ENCODE measurements at places on chromosomes 2 and 18.

DNA sequence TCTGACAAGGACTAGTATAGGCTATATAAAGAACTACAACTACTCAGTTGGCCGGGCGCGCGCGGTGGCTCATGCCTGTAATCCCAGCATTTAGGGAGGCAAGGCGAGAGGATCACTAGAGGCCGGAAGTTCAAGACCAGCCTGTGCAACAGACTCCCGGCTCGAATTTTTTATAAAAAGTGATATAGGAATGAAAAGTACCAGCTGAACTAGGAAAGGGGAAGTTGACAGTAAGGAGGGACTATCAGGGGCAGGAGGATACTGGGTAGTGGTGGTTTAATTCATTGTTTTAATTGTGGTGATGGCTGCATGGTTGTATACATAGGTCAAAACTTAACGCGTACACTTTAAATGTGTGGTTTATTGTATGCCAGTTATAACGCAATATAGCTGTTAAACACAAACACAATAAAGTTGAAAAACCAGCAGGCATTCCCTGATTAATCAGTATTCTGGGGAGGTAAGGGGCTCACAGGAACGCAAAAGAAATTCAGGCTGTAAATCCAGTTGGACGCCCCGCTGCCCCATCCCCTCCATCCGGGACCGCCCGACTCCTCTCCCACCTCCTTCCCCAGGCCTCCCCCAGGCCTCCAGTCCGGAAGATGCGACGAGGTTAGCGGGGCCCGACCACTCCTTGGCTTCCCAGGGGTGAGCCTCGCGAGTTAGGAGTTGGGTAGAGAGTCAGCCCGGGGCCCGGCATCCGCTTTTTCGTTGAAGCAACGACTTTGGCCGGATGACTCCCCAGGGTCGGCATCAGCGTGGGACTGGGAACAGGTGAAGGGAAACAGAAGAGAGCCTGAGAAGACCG lies 746 bp upstream of the POLR1B start:
- DNase-seq: peak; percentile 70

GRCh38 chr2:209696836-209697711 lies 74.6 kb upstream of the UNC80 start:
- DNase-seq: no peak

- no peak for DNase-seq
These were observed 33.8 kb upstream of the NFATC1 start for GRCh38 chr18:79361766-79362522.

DNA sequence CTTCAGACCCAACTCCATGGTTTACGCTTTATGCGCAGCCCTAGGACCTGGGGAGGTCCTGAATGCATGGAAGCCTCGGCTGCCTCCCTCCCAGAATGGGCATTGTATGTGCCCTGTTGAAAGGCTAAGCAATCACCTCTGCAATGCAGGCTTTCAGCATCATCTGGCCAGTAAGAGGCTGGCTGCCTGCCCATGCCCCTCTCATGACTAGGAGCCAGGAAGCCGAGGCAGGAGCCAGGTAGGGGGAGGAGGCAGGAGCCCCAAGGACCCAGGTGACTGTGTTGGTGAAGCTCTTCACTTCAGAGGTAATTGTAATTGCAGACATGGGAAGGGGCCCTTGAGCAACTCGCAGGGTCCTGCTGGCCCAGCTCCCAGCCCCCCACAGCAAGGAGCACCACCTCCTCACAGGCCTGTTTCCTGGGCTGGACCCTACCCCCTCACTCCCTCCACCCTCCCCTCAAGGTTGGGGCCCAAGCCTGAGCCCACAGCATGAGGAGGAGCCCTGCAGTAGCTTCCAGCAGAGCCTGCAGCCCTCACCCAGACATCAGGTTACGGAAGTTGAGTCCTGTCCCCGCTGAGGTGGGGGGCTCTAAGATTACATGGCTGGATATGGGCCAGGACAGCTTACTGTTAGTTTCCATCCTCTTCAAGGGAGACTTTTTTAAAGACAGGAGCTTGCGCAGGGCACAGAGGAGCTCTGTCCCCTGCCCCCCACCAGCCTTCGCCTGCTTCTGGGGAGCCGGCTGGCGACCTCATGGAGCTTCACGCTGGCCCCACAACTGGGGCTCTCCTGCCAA lies 21.9 kb downstream of the CRACDL start:
- DNase-seq: peak; percentile 30

DNA sequence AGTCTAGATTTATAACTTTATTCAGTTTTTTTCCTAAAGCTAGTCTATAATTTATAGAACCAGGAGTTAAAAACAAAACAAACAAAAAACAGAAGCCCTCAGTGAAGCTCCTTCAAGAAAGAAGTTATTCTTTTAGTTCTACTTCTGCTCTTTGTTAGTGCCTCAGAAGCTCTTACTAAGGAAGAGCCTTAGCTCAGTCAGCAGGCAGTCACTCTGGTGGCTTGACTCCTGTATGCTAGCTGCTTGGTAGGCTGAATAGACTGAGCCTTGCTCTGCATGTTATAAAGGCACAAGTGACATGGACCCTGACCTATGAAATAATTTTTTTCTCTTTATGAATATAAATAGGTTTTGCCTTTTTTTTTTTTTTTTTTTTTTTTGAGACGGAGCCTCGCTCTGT lies 24.8 kb downstream of the NCOA1 start:
- DNase-seq: no peak

DNA sequence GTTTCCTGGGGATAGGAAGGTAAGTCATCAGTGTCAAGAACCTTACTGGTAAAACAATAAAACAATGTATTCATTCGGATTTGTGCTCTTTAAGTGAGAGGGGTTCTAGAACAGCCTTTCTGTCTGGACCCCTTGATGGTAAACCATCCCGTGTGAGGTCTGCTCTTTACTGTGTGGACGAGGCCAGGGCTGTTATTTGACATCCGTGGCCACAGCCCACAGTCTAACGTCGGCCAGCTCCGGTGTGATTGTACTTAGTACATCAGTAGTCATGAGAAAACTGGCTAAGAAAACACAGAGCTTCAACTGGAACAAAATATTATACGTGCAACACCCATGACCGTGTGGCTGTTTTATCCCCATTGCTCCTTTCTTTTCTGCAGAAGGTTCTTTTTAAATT lies 62.0 kb downstream of the SLC35F5 start:
- no peak for DNase-seq

GRCh38 chr18:74832999-74833398 lies 235.3 kb downstream of the ZNF407 start:
- DNase-seq: no peak

GRCh38 chr2:68171684-68172083 lies 14.0 kb downstream of the PNO1 start:
- no peak for DNase-seq

DNA sequence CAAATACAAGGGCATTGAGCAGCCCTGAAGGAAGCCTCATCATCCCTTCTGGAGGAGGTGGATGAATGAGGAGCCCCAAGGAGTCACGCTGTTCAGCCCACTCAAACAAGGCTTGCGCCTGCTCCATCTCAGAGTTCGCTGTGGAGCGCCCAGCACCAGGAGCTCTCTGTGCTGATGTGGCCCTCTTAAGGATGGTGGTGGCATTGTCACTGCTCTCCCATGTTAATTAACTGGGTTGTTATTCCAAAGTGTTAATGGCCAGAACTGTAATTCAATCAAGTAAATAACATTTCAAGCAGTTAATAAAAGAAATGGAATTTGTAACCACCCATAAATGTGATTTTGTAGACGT lies 726.0 kb upstream of the RAB6C start:
- DNase-seq: peak; percentile 22

- DNase-seq: peak; percentile 25
These were observed 212.4 kb downstream of the RPIA start for GRCh38 chr2:88903749-88904353.

DNA sequence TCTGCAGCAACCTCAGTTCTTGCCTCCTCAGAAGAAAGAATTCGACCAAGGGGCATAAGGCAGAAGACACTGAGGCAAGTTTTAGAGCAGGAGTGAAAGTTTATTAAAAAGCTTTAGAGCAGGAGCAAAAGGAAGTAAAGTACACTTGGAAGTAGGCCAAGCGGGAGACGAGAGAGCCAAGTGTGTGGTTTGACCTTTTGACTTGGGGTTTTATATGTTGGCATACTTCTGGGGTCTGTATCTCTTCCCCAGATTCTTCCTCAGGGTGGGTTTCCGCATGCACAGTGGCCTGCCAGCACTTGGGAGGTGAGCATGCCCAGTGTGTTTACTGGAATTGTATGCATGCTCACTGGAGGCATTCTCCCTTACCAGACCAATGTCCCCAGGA lies 59.3 kb upstream of the ANKRD44 start:
- DNase-seq: peak; percentile 60

GRCh38 chr2:41829052-41829451 lies 218.8 kb upstream of the PKDCC start:
- DNase-seq: no peak

GRCh38 chr2:168529900-168530561 lies 74.0 kb downstream of the CERS6 start:
- no peak for DNase-seq

GRCh38 chr18:58249712-58250111 lies 205.7 kb downstream of the NEDD4L start:
- DNase-seq: no peak

- no peak for DNase-seq
These were observed 19.3 kb downstream of the GALM start for GRCh38 chr2:38685116-38685735.

- DNase-seq: no peak
These were observed 869.2 kb downstream of the BCL11A start for GRCh38 chr2:59684116-59684770.

GRCh38 chr2:26359886-26360473 lies 13.4 kb upstream of the ADGRF3 start:
- no peak for DNase-seq

GRCh38 chr2:101007415-101008345 lies 5.6 kb downstream of the RPL31 start:
- no peak for DNase-seq

DNA sequence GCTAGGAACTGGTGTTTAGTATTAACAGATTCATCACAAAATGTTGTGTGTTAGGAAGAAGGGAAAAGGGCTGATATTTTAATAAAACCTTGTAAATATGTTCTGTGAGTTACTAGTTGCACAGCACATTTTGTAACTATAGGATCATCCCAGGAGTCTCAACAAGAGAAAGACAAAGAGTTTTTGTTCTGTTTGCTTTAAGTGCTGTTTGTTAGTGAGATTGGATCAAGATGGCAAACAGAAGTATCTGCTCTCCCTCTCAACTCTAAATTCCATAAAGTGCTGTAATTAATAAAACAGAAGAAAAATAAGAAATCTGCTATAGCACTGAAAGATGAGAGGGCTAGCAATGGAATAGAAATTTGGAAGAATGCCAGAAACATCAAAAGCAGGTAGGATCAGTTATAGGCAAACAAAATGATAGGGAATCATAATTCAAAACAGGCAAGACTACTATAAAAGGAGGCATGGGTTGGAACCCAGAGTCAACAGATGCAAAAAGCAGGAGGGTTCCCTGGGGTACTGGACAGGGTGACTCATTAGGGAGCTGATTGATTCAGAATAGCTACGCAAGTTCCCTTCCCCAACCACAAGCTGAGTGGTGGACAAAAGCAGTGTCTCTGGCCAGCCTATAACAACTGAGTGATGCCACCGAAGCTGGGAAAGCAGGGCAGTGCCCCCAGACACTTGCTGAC lies 75.8 kb downstream of the DYNC1I2 start:
- DNase-seq: no peak

GRCh38 chr2:147824620-147825019 lies 20.2 kb upstream of the ACVR2A start:
- DNase-seq: no peak

- no peak for DNase-seq
These were observed 1304.9 kb downstream of the DSC3 start for GRCh38 chr18:29737620-29738019.

- DNase-seq: no peak
These were observed 673.1 kb upstream of the VRK2 start for GRCh38 chr2:57373530-57373929.

- no peak for DNase-seq
These were observed 2.4 kb upstream of the MTA3 start for GRCh38 chr2:42566025-42566424.

- no peak for DNase-seq
These were observed 48.3 kb upstream of the NRP2 start for GRCh38 chr2:205633994-205634393.

DNA sequence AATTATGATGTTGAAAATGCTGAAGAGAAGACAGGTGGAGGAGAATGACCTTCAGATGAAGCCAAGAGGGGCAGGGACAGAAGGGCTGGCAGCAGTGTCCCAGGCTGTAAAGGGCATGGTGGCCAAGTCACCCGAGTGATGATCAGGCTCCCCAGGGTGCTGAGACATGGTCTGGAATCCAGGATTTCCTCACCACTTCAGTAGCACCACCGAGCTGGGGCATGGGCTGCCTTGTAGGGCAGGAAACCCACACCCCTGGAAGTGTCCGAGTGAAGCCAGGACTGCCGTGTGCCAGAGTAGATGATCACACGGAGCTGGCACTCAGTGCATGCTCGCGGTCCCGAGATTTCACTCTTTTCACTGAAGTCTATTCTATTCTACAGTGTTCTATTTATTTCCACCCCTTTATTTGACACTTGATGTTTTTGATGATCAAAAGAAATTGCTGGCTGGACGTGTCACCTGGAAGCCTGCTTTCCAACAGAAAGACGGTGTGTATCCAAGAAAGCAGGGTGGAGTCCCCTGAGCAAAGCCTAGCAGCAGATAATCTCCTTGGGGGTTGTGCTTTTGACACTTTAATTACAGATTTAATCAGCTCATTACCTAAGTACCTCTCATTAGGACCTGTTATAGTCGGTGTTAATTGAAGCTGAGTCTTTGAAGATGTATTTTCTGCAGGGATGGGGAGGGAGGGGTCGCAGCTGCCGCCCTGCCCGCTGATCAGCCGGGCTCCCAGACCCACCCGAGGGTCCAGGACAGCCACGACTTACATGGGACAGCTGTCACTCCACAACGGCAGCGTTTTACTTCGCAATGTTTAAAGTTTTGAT lies 92.3 kb downstream of the SEPTIN10 start:
- no peak for DNase-seq

DNA sequence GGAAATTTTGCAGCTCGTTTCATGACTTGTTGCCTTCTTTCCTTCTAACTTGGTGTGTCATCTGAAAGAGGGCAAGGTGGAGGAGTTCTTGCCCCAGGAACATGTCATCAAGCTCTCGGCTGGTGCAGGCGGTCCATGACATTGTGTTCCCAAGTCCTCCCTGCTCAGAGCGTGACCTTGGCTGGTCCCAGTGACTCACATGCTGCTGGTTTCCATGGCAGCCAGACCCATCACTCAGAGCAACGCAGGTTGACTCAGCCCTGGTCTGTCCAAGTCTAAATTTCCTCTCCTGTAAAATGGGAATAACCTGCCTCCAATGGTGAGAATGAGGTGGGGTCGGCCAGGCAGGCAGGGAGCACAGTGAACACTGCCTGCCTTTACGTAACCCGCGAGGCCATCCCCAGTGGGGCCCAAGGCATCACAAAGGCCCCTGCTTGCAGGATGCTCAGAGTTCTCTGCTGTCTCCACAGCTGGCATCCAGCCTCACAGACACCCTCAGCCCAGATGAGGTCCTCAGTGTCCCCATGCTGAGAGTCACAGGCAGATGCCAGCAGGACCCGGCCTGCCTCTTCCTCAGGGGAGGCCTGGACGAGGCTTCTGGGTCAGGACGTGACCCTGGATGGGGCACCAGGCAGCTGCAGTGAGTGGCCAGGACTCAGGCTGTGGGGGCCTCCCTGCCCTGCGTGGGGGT lies 143.7 kb downstream of the TPO start:
- DNase-seq: no peak

- DNase-seq: no peak
These were observed 249.8 kb downstream of the ANAPC1 start for GRCh38 chr2:111634050-111634794.

Data from RPMI8226 (cell line).